ENCODE measurements at places on chromosomes 5 and 9.
A peak's percentile ranks its signal among the peaks of the same experiment; 100 is the strongest.

DNA sequence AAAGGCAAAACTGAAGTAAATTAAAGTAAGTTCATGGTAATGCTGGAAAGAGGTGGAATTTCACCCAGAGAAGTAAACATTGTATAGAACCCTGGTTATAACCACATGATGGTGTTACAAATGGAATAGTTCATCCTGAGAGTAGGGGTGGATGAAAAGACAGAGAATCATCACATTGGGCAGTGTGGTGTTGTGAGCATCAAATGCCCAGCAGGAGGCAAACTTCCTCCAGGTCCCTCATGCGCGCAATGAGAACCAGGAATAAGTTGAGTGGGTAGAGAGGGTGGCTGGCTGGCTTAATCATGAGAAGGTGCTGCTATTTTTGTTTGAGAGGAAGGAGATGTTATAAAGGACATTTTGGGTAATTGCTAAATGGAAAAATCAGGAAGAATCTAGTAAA is 163.3 kb upstream of the HMHB1 start:
- DNase-seq = no peak

DNA sequence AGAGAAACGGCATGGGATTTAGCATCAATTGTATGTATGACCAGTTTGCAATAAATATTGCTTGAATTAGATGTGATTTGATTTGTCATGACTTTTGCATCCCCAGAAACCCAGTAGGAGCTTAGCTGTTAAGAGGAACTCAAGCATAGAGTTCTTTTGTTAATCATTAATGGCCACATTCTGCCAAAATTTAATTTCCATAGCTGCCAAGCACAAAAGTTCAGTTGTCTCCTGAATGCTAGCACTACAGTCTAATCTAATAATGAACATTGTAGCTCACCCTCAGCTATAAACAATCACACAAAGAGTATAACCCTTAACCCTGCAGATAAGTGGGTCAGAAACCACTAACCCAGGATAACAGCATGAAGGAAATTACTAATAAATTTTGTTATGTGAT is 169.8 kb upstream of the GRAMD2B start:
- no peak for DNase-seq

DNA sequence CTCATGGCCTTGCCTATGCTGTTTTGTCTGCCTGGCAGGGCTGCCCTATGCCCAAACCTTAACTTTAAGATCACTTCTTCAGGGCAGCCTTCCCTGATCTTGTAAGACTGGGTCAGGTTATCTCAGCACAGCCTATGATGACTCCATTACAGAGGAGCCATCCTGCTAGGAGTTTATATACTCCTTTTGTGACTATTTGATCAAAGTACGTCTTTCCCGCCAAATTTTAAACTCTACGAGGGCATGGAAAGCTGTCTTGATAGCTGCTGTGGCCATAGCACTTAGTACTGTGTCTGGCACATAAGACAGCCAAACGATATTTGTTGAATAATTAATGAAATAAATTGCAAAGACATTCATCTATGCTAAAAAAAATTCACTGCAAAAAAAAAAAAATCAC is 60.6 kb downstream of the PPP2R2B start:
- DNase-seq = no peak

DNA sequence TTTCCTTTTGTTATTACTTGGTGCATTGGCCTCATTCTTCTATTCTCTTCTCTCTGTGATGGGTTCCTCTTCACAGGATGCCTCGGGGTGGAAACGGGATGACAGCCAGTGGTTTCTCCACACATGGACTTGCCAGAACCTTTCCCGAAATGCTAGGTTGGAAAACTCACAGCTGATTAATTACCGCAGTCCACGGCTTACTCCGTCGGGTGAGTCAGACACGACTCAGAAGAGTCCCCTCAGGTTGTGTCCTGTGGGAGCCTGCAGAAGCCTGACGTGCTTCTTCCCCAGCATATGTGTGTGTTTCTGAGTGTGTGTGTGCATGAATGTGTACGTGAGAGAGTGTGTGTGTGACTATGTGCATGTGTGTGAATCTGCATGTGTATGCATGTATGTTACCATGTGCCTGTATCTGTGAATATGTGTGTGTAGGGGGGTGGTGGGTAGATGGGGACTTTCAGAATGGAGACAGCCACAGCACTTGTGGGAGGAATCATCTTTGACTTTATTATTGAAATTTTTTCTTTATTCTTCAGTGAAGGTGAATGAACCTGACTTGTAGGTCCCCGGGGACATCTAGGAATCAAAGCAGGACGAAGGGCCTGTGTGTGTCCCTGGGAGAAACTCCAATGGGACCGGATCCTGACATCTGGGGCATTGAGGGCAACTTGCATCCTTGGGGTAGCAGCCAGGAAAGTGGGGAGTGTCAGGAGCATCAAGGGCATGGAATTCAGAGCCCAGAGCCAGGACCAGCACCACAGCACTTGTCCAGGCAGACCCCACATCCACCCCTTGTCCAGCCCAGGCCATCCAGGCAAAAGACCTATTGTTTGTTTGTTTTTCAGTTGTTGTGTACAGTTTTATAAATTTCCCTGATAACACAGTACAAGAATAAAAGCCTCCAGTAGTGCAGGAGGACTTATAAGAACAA is 21.9 kb upstream of the MED10 start:
- no peak for DNase-seq

DNA sequence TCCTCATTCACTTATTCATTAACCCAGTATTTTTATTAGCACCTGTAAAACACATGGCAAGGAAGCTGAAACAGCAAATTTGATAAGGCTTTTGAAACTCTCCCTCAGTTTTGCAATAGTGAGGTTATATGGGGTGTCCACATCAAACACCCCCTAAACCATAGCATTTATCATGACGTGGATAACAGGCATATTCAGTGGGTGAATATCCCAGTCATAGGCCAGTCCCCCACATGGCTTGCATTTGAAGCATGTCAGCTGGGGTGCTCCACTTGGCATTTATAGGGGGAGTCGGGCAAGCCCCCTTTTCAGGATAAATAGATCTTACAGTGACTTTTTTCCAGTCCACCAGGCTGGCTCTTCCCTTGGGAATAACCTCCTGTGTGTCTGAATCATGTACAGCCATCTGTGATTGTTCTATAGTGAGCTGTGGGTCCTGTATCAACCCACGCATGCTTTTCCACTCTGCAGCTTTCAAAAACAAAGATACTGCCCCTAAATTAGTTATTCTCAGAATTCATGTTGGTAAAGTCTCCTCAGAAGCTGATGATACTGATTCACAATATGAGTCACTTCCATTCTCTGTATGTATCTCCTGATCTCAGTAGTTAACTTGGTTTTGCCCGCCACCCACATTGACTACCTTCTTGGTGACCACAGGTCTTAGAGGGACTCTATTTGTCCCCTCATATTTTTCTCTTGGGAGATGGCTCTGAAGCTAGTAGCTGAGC is 84.4 kb upstream of the SPIN1 start:
- peak; percentile 3 for DNase-seq

DNA sequence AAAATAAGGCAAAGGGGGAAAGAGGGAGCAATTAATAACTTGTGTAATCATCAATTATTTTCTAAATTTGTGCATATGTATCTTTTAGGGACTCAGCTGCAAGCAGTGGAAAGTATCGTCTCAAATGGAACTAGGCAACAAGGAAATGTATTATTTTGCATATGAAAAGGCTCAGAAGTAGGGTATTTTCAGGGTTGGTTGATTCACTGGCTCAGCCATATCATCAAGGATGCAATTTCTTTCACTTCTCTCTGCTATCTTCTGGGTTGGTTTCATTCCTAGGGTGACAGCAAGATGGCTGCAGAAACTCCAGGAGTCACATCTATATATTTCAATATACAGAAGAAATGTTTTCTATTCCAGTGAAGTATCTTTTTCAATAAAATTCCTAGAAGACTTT is 509.8 kb downstream of the DMAC1 start:
- no peak for DNase-seq

DNA sequence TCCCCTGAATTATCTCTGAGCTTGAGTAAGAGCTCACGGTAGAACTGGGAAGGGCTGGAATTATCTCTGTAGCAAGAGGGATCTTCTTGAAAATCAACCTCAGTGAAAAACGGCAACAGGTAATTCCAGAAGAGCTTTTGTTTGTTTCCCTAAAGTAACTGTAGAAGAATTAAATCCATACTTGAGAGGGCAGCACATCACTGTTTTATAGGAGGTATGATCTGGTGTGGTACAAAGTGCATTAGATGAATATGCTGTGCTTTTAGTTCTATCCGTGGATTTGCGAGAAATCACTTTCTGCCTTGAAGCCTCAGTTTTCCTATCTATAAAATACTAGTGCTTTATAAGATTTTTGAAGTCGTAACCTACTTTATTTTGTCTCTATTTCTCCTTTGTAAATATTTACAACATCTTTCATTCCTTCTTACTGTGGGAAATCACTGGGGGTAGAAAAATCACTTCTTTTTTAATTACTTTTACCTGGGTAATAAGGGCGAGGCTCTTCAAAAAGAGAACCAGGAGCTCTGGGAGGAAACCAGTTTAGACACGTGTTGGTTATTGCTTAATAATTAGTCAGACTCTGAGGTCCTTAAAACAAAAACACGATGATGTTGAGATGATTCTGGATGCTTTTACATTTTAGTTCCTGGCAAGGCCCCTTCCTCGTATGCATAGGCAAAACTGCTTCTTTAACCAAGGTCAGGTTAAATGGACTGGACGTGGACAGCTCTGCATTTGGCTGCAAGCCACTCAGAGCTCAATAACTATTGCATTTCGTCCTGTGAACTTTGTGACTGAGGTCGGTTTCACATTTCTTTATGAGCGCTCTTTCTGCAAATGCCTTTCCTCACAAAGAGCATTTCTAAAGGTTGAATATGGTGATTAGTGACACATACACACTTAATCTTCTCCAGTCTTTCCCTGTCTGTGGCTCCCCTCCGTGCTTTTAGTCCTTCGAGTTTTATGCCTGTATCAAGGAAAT is 376.1 kb downstream of the BRINP1 start:
- no peak for DNase-seq

DNA sequence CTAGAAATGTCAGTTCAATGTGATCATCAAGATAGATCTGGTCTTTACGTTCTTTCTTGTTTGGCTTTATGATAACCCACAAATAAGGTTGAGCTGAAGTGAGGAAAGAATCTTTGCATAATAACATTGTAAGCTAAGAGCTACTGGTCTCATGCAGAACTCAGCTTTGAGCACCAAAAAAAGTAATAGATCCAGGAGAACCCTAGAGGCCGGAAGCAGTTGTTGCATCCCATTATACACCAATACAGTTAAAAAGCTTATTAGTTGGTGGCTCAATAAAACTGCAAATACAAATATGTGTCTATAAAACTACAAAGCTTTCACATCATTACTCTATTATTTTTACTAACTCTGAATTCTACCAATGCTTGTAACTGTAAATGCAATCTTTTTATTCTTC is 85.5 kb upstream of the NUDT12 start:
- no peak for DNase-seq

DNA sequence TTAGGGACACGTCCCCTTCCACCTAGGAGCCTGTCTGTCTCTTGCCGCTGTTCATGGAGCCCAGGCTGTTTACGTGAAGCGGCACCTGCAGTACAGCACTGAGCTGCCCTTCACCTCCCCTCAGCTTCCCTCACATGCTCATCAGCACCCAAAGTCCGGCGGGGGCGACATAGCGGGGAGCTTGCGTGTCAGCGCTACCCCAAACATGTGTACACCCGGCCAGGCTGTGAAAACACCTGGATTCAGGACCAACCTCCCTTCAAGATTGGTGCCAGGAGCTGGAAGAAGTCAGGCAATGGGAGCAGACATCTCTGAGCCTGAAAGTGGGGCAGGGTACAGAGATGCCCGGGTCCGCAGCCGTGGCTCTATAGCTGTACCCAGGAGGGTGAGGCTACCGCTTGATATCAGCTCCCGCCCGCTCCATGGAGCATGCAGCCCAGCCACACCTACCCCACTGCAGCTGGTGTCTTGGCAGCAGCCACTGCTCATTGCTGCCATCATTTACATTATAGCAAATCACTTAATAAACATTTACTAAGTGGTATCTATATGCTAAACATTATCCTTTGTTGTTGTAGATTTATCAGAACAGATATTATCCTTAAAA is 712.1 kb downstream of the CDH9 start:
- no peak for DNase-seq

DNA sequence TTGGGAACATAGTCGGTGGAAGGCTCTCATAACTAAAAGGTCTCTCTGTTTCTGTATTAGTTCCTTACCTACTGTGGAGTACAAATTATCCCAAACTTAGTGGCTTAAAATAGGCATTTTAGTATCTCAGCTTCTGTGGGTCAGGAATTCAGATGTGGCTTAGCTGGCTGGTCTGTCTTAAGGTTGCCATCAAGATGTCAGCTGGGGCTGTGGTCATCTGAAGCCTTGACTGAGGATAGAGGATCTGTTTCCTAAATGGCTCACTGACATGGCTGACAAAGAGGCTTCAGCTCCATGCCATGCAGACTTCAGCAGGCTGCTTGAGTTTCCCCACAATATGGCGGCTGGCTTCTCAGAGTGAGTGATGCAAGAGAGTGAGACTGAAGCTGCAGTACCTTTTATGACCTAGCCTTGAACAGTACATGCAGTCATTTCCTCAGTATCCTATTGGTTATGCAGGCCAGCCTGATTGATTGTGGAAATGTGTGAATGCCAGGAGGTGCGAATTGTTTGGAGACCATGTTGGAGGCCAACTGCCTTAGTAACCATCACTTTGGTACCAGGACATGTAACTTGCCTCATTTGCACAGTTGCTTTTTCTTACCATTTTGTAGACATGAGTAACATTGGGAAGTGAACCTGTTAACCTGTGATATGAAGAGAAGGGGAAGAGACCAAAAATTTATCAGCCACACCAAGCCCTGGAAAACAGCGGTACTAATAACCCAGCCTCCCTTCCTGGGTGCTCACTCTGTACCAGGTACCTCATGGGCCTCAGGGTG is 152.8 kb upstream of the IER5L start:
- no peak for DNase-seq

- no peak for DNase-seq
Measured at GRCh38 chr9:126169736-126170135, 156.9 kb upstream of the MVB12B start.

DNA sequence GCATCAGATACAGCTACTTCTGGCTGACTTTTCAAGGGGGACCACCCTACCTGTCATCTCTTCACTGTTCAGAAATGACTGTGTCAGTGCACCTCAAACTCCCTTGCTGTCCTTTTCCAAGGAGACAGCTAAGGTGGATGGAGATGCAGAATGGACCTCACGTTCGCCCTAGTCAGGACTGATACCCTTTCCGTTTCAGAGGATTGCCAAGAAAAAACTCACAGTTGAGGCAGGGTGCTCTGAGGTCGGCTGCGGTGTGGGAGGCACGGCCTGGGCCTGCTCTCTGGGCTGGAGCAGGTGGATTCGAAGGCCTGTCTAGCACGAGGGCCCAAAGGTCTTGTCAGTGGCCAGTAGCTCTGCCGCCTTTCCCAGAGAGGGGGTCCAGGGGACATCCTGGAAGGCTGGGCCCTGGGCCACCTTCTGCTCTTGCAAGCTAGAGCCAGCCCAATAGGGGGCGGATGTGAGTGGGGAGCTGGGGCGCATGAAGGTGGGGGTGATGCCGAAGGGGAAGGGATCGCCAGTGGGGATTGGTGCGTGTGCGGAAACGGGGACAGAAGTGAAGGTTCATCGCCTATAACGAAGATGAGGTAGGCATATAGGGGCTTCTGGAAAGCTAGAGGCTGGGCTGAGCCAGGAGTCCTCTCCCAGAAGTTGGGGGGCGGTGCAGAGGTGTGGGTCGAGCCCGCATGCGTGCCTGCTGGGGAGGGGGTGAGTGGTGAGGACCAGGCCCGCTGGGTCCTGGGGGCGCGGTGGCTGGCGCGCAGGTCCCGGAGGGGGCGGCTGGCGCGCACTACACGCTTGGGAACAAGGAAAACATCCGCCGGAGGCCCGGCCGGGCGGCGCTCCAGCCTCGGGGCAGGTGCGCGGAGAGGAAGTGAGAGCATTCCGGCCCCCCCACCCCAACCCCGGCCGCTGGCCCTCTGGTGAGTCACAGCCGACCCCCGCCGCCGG is 2.5 kb upstream of the MSMP start:
- no peak for DNase-seq

- peak; percentile 20 for DNase-seq
Measured at GRCh38 chr9:134768709-134769351, 111.8 kb upstream of the FCN2 start.

Data from GM18507 (cell line).